ENCODE measurements at places on chromosomes 3 and 15.

DNA sequence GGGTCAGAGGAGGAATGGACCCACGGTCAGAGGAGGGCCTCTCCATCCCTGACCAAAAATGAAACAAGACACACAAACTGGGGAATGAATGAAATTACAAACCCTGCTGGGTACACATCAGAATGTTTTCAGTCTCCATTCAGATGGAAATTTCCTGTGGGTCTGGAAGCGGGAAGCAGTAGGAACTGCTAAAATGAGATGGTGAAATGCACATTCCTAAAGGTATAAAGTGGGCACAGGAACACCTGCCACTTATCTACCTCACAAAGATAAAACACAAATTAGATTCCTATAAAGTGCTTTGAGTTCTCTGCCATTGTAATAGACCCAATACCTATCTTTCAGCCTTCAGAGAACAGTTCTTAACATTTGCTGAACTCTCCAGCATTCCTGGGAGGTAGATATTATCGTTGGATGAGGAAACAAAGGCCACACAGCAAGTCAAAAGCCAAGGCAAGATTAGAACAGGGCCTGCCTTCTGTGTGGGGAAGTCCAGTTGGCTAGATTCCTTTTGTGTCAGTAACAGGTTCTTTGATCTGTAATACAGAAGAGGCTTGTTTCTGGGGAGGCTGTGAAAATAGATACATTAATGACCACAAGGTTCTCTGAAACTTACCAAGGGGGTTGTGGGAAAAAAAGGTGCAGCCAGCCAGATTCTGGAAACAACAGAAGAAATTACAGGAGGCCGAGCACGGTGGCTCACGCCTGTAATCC lies 98.4 kb downstream of the IGF2BP2 start:
- DNase-seq = no peak

- DNase-seq = no peak
These were observed 87.8 kb downstream of the TOP2B start for GRCh38 chr3:25576831-25577454.

GRCh38 chr15:74235962-74236361 lies at the start of gene CCDC33:
Gene CCDC33 (plus strand): TSS chr15:74236326. CDS start chr15:74236720, 394 bp downstream.
- no peak for DNase-seq

DNA sequence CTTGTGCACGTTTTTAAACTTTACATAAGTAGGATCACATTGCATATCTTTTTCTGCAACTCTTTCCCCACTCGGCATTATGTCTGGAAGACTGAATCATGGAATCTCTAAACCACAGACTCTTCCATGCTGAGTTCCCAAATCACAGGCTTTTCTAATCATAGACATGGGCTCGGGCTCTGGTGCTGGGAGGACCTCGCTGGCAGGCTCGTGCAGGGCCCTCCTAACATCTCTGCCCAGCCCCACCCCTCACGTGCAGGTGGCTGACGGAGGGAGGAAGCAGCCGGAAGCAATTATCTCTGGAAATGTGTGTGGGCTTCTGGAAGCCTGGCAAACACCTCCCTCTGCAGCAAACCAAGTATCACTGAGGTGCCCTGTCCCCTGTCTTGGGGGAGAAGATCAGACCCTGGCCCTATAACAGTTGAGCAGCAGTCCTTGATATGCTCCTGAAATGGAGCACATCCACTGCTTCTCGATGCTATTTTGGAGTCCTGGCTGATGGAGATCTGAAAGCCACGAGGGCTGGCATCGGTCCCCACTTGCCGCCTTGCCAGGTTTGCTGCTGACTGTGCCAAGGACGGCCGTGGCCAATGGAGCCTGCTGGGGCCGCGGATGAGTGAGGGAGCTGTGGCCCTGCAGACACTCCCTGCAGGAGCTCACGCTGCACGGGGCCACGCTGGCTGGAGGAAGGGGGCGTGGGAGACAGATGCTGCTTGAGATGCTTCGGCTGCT lies 4.4 kb upstream of the IQSEC1 start:
- peak; percentile 78 for DNase-seq

GRCh38 chr3:150306083-150306482 lies 102.0 kb upstream of the TSC22D2 start:
- DNase-seq = no peak

DNA sequence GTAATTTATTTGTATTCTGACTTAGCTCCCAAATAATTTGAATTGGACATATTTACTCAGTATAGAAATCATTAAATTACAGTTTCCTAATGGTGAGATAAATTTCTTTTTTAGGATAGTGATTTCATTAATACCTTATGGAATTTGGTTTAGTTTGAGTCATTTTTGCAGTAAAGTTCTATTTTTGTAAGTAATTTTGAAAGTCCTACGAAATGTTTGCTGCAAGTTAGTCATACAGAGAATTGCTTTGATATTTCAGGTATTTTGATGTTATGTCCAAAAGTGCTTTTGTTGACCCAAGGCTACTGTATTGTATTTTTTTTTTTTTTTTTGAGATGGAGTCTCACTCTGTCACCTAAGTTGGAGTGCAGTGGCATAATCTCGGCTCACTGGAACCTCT lies 41.7 kb downstream of the TCF12 start:
- DNase-seq = no peak

DNA sequence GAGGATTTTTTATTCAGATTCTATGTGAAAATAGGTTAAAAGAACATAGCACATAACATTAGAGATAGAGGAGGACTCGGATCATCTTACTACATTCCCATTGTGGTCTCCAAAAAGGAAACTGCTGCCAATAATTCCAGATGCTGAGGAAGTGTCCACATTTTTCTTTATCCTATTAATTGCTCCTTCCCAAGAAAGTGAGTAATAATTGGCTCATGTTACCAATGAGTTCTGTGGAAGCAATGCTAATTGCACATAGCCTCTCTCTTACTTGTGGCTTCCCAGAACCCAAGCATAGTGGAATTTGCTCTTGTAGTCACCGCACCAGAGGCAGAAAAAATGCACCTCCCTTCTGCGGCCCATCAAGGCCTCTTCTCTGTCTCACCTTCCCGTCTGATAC lies 208.4 kb downstream of the PLOD2 start:
- no peak for DNase-seq

- DNase-seq = no peak
These were observed 78.5 kb downstream of the CHCHD6 start for GRCh38 chr3:126782536-126782935.

GRCh38 chr3:195403244-195403643 lies 39.6 kb downstream of the ACAP2 start:
- no peak for DNase-seq

GRCh38 chr15:94324117-94324826 lies 92.9 kb downstream of the MCTP2 start:
- no peak for DNase-seq

DNA sequence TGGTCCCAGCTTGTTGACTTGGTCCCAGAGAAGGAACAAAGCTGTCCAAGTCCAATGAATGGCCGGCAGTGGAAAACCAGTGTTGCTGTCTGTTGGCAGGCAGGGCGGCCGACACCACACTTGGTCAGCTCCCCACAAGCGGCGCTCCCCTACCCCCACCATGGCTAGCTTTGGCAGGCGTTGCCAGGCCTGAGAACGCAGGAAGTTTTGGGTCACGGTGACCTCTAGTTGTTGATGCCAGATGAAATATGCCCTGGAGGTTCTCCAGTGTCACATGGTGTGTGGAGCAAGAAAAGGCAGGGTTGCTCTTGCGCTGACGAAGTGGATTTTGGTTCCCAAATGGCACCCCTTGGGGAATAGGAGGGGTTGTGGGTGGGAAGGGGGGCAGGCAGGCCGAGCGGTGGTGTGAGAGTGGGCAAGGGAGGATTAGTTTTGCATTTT lies 72.7 kb upstream of the TPRG1 start:
- DNase-seq = peak; percentile 87

- DNase-seq = no peak
These were observed 61.5 kb upstream of the FNDC3B start for GRCh38 chr3:171977860-171978259.

GRCh38 chr3:107543666-107544065 lies 20.9 kb downstream of the BBX start:
- no peak for DNase-seq

DNA sequence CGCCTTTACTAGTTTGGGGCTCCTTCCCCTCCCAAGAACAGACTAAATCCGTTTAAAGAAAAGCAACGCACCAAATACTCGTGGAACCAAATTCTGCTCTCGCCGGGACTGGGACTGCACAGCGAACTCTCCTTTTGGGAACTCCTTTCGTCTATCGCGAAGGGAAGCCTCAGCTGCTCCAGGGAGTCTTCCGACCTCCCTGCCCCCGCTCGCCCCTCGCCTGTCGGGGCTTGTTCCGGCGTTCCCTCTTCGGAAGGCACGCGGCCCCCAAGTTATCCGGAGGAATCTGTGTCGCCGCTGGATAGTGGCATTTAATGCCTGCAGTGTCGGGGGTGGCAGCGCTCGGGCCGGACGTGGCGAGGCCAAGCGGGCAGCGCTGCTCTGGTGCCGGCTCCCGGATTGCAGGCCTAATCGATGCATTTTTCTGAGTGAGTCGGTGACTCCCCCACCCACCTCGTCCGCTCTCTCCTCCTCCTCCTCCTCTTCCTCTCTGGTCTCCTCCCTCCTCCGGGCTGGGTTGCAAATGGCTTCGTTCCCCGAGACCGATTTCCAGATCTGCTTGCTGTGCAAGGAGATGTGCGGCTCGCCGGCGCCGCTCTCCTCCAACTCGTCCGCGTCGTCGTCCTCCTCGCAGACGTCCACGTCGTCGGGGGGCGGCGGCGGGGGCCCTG lies at the start of gene TRIM71:
Gene TRIM71, plus strand, starts transcription at position 440 of the 671 bp plus-strand sequence. Its CDS starts 84 bp downstream, at position 524.
- no peak for DNase-seq

DNA sequence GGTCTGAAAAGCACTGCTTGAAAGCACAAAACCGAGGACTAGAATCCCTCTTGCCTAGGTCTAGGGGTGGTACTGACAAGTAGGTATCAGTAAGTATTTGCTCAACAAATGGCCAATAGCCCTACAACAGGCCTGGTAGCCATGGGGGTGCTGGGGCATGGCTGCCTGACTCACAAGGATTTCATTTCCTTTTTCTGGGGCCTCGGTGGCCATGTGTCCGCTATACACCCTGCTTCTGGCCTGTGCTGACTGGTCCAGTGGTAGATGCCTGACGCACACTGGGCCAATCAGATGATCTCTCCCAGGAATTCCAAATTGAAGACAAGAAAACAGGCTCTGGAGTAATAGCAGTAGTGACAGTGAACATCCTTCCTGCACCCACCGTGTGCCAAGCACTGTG lies 29.4 kb downstream of the MELTF start:
- peak; percentile 4 for DNase-seq

- no peak for DNase-seq
These were observed 48.7 kb upstream of the FHIT start for GRCh38 chr3:61300006-61300380.

GRCh38 chr15:85763673-85764633 lies 30.8 kb downstream of the KLHL25 start:
- DNase-seq = no peak

DNA sequence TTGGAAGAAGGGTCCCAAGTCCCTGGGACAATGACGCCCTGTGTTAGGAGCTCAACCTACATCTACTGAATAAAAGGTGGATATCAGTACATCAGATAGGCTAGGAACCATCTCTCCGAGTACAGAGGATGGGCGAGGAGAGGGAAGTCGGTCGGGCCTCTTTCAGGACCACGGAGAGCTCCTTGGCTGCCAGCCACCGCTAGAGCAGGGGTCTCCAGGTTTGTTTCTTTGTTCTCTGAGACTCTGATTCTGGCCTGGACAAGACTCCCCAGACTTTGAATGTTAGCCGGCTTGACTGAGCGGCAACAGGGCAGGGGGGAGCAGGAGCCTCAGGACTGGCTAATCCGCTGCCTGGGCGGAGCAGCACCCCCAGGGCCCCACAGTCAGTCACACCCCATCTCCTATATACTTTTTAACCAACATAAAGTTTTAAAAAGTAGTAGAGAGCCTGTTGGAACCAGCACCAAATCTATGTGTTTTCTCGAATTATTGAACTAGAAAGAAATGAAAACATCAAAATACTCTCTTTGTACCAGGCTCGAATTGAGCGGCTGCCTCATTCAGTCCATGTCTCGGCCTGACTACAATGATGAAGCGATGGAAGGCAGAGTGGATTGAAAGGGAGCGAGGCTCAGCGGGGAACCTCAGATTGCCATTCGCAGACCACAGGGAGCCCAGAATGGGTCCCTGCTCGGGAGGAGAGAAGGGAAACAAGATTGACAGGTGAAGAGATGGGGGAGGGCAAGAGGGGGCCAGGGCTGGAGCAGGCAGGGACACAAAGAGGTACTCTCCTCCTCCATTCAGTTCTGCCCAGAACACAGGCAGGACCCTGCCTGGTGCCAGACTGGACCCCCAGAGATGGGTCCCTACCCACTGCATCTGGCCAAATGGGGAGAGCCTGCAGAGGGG lies 131.6 kb downstream of the TPRA1 start:
- DNase-seq = no peak

- no peak for DNase-seq
These were observed 40.1 kb upstream of the PDCD6IP start for GRCh38 chr3:33758281-33758680.

GRCh38 chr3:193982258-193982659 lies 153.7 kb upstream of the HES1 start:
- DNase-seq = peak; percentile 82

- no peak for DNase-seq
These were observed 37.4 kb downstream of the ST6GAL1 start for GRCh38 chr3:186967686-186968085.

GRCh38 chr3:51379746-51380455 lies 5.2 kb upstream of the MANF start:
- no peak for DNase-seq

- DNase-seq = no peak
These were observed 32.4 kb upstream of the SLC6A6 start for GRCh38 chr3:14369675-14370669.

DNA sequence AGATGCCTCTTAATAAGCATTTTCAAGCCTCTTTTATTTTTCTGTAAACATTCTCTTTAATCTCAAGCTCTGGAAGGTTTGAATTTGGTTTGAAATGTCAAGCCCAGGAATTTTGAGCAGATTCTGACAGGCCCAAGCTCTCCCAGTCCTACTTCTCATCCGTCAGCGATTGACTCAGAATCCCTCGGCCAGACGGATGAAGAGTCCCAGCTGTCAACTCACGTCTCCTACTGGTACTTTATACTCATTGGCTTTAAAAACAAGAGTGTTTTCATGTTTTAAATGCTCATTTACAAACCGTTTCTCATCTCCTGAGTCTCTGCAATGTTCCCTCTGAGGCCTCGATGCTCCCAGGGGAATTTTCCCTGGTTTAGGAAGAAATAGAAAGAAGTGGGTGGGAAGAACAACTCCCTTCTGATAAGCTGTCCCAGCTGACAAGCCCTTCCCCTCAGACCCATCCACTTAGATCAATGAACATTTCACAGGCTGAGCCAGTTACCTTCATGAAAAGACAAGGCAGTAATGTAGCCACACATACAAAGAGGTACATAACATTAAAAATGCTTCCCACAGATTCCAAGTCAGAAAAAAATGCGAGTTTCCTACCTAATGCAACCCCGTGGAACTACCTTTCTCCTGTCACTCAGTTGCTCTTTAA lies 478.2 kb upstream of the DPH6 start:
- DNase-seq = peak; percentile 23

DNA sequence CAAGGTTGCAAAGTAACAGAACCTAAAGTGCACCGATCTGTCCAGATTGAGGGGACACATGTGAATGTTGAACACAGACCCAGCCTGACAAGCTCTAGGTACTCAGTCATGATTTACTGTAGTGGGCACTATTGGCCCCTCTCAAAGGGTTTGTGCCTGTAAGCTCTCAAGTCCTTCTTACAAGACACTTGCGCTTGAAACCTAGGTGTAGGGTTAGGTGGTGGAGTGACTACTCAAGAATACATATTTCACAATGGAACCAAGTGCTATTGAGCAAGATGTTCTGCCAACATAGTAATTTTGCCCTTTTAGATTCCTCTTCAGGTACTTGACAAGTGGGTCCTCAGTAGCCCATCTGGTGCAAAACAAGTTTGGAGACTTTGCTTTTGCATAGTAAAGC lies 169.9 kb downstream of the AKAP13 start:
- no peak for DNase-seq
